Body of pancreas (tissue), 4 donors: ENCODE measurements at places on chromosomes 1 and 21. TPM values are rescaled to one million over a fixed set of nuclear protein-coding genes. Genes with fewer than 3 reads are reported as not detected.

CRYAA gene
- total RNA-seq: not detected

SIKE1 gene
- total RNA-seq: 15.5 TPM

FCGR1A gene
- total RNA-seq: not detected

NTMT2 gene
- not detected for total RNA-seq

CD84 gene
- 7.0 TPM for total RNA-seq

NOC2L gene
- 30.6 TPM for total RNA-seq

SPRR2F gene
- 1.3 TPM for total RNA-seq

HSPG2 gene
- total RNA-seq: 179 TPM

SLC6A17 gene
- total RNA-seq: 0.52 TPM

ZNF644 gene
- 47.1 TPM for total RNA-seq

CELA3A gene
- total RNA-seq: 51,622 TPM
